ENCODE measurements at places on chromosomes 5 and 9. TPM values are rescaled to one million over a fixed set of nuclear protein-coding genes. Genes with fewer than 3 reads are reported as not detected.

- H3K4me3 ChIP-seq, result no peak overlapping the region
- peaks cover 3% of the 10 kb centered on the region for H3K27me3 ChIP-seq
- ATAC-seq, result no peak
- H3K4me1 ChIP-seq, result no peaks in the 10 kb centered on the region
Measured at GRCh38 chr5:126961128-126961527, 69.2 kb downstream of the MARCHF3 start.

The ANKRD34B gene
- not detected for total RNA-seq

The PCDHA1 gene
- not detected for total RNA-seq

DNA sequence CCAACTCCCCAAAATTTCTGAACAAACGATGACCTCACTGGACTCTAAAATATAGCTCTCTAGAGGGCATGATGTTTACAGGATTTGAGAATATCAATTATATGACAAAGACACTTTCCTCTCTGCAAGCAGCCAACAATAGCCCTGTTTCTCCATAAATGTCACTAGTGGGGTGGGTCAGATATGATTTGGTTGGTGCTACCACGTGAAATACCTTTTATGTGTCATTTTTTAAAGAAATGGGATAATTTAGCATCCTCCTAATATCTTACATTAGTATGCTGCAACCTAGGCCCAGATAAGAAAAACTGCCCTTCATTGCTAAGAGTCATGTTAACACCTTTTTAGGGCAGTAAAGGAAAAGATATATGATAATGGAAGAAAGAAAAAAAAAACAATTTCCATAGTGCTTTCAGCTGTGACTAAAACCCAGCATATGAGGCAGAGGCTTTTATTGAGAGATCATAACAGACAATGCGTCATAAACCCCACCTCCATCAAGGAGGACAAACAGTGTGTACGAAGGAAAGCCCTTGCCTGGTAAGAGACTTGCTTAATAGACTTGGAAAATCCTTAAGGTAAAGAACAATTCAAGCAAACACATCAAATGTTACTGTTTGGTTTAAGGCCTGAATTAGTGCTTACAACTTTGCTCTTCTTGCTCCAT is 372.4 kb upstream of the PAPPA start:
- ATAC-seq, result no peak
- no peaks in the 10 kb centered on the region for H3K27me3 ChIP-seq
- no peak overlapping the region for H3K4me3 ChIP-seq
- H3K4me1 ChIP-seq, result no peaks in the 10 kb centered on the region

DNA sequence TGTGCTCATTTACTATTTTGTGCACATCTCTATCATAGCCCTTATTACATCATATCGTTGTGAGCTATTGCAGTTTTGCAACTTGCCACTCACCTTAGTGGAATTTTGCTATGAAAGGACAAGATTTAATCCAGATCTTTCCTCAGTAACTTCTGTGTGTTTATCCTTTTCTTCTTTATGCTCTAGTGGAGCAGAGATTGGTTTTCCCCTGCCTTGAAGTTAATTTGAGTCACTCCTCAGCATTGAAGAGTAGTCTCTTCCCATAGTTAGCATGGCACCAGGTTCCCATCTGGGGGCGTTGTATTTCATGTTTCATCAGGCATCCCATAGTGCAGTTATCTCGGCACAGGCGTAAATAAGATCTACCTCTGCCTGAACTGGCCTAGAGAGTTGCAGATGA is 510.4 kb downstream of the PSAT1 start:
- H3K4me1 ChIP-seq, result no peaks in the 10 kb centered on the region
- H3K36me3 ChIP-seq, result no peaks in the 10 kb centered on the region

DNA sequence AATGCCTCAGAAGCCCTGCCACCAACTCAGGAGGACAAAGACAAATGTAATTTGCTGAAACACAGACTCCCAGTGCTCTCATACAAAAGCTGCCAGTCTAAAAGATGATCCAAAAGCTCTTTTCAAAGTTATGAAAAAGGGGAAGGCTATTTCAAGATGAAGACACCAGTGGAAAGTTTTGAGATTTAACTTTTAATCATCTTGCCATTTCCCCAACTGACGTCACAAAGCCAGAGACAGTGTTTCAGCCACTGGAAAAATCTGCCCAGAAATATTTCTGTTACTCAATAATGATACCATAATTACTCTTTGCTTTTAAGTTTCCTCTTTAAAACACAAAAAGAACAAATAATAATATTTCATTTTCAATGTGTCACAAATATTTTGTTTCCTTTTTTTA is 20.9 kb downstream of the ENG start:
- H3K4me1 ChIP-seq, result no peaks in the 10 kb centered on the region
- peaks cover 10% of the 10 kb centered on the region for H3K27me3 ChIP-seq
- no peaks in the 10 kb centered on the region for H3K36me3 ChIP-seq

The PCDHGA3 gene
- 5.7 TPM for total RNA-seq

DNA sequence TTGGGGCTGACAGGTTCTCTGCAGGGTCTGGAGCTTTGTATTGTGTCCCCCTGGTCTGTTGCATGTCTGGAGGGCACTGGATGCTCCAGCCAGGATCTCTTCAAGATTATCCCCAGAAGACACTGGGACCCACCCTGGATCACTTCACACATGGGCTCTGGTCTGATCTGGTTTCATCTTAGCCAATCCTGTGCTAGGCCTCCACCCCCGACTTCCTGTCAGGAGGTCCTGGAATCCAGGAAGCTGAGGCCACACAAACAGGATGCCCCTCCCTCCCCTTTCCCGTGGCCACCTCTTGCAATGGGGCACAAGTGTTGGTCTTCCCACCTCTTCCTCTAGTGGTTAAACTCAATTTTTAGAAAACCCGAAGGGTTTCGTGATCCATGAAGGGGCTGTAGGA is 242.6 kb upstream of the MVB12B start:
- peaks cover 22% of the 10 kb centered on the region for H3K27me3 ChIP-seq
- no peak overlapping the region for H3K4me3 ChIP-seq
- H3K36me3 ChIP-seq, result no peaks in the 10 kb centered on the region
- ATAC-seq, result no peak

GRCh38 chr5:40554813-40555212 is 124.9 kb upstream of the PTGER4 start:
- no peak overlapping the region for H3K4me3 ChIP-seq
- no peaks in the 10 kb centered on the region for H3K27me3 ChIP-seq
- no peaks in the 10 kb centered on the region for H3K36me3 ChIP-seq
- no peak overlapping the region for H3K27ac ChIP-seq
- H3K4me1 ChIP-seq, result no peaks in the 10 kb centered on the region

The SCGB3A1 gene
- 78.4 TPM for total RNA-seq

- no peak for ATAC-seq
- H3K36me3 ChIP-seq, result no peaks in the 10 kb centered on the region
- H3K27ac ChIP-seq, result no peak overlapping the region
- H3K4me1 ChIP-seq, result no peaks in the 10 kb centered on the region
- H3K27me3 ChIP-seq, result no peaks in the 10 kb centered on the region
Measured at GRCh38 chr9:79222483-79222882, 349.3 kb upstream of the TLE4 start.

GRCh38 chr5:83937837-83938236 is 217.2 kb upstream of the HAPLN1 start:
- no peak overlapping the region for H3K27ac ChIP-seq
- ATAC-seq, result no peak
- H3K27me3 ChIP-seq, result no peaks in the 10 kb centered on the region
- no peaks in the 10 kb centered on the region for H3K36me3 ChIP-seq
- no peak overlapping the region for H3K4me3 ChIP-seq
- no peaks in the 10 kb centered on the region for H3K4me1 ChIP-seq

The ERAP2 gene
- total RNA-seq, result 12.0 TPM

DNA sequence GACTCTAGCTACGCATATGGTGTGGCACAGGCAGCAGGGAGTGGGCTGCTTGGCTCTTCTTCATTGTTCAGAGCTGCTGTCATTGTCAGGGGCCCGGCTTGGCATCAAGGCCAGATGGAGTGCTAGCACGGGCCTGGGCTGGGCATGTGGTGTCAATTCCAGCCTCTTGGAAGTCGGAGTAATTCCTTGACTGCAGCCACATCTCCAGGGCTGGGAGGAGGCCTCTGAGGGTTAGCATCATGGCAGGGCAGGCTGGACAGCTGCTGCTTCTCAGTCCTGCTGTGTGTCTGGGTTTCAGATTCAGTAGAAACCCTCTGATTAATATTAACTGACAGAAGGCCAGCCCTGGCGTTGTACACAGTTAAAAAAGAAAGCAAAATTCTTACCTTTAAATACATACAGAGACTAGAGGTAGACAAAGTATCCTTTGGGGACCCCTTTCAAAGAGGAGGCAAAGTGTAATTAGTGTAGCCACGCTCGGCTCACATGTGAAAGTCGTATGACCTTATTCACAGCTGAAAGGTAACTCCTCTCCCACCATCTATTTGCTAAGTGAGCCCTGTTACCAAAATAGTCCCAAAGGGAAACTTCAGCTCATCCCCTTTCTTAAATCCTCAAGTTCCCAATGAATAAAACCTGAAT is 126.4 kb downstream of the DOCK2 start:
- H3K27ac ChIP-seq, result no peak overlapping the region
- no peaks in the 10 kb centered on the region for H3K36me3 ChIP-seq
- H3K27me3 ChIP-seq, result peaks cover 5% of the 10 kb centered on the region
- H3K4me3 ChIP-seq, result no peak overlapping the region
